Ureter (tissue), 1 donor: ENCODE measurements at places on chromosomes 3 and 15. TPM values are rescaled to one million over a fixed set of nuclear protein-coding genes. Genes with fewer than 3 reads are reported as not detected.

Gene B3GALNT1
- 22.3 TPM for total RNA-seq

Gene PBRM1
- total RNA-seq = 82.3 TPM

Gene OR5H15
- total RNA-seq = not detected

Gene CFAP100
- not detected for total RNA-seq

Gene GLT8D1
- total RNA-seq = 52.3 TPM

Gene LRTM1
- total RNA-seq = not detected

Gene COMMD2
- total RNA-seq = 31.9 TPM

GRCh38 chr3:29004885-29005599, 275.8 kb upstream of the RBMS3 start:
- DNase-seq = no peak

DNA sequence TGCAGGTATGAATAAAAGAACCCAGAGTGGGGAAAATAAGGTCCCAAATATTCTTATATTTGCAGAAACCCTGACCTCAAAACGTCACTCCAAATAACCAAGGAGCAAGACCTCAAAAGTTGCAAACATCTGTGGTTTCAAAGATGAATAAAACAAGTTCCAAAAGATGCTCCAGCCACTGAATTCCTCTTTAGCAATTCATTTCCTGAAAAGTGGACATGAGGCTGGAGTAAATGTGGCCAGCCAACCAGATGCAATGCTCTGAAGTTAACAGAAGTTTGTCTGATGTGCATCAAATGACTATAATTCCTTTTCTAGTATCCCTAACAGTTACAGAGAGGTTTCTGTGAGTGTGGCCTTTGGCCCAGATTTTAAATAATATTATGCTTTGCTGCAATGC, 71.2 kb upstream of the WNT5A start:
- no peak for DNase-seq

DNA sequence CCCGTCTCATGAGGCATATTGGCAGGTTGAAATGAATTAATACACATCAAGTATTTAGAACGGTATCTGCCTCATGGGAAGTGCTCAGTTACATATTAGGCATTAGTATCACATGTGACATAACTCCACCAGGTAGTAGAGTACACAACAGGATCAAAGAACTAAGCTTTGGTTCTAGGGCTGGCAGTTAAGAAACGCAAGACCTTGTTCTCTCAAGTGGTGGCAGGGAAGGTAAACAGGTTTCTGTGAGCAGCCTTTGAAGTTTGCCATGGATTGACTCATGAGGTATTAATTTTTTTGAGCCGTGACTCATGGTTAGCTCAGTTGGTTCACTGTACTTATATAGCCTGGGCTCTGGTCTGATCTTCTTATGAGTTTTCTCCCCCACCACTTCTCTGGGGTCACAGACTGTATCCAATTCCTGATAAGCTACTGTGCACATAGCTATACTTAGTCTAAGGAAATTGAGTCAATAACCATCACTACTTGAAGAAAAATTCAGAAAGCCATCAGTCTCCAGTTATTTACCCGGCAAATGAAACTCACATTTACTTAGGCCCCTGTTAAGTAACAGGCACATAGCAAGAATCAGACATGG, 155.6 kb upstream of the STT3B start:
- peak; percentile 44 for DNase-seq

DNA sequence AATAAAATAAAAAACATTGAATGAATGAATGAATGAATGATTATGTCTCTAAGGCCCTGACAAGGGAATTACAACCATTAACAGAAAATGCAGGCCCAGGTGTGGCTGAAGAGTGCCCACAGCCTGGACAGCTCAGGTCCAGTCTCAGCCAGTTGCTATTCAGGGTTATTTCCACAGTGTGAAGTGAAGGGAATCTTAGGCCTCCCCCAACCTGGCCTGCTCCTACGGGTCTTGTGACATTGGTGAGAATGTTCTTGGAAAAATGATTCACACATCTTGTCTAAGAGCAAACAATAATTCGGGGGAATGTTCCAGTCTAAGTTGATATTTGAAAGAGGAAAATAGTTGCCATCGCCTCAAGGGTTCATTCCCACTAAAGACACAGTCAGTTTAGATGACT, 37.0 kb downstream of the MINDY4B start:
- no peak for DNase-seq

- no peak for DNase-seq
These were observed 229.9 kb upstream of the LRTM1 start for GRCh38 chr3:55157731-55158130.

DNA sequence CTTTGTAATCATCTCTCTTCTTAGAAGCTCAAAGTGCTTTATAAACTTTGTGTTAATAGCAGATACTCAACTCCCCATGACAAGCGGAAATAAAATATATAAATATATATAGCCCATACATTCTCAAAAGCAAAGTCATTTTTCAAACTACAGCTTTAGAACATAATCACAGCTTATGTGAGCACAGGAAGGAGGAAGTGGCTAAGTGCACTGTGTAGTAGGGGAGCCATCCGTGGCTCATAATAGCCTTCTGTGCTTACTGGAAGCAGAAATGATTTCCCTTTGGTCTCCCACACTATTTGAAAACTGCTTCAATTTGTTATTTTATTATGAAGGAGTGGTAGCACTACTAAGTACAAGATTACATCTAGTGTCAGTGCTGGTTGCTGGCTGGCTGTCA, 151.4 kb upstream of the ARL6 start:
- DNase-seq = no peak

GRCh38 chr15:68637767-68638404, 59.1 kb downstream of the CORO2B start:
- peak; percentile 63 for DNase-seq

- DNase-seq = no peak
These were observed 474.0 kb downstream of the FGF12 start for GRCh38 chr3:192253138-192253887.

- DNase-seq = no peak
These were observed 1.4 kb downstream of the B4GALT4 start for GRCh38 chr3:119239206-119239820.

GRCh38 chr15:33005582-33005981, 188.9 kb downstream of the FMN1 start:
- no peak for DNase-seq

GRCh38 chr15:61834076-61834697, 226.1 kb downstream of the VPS13C start:
- DNase-seq = peak; percentile 89

DNA sequence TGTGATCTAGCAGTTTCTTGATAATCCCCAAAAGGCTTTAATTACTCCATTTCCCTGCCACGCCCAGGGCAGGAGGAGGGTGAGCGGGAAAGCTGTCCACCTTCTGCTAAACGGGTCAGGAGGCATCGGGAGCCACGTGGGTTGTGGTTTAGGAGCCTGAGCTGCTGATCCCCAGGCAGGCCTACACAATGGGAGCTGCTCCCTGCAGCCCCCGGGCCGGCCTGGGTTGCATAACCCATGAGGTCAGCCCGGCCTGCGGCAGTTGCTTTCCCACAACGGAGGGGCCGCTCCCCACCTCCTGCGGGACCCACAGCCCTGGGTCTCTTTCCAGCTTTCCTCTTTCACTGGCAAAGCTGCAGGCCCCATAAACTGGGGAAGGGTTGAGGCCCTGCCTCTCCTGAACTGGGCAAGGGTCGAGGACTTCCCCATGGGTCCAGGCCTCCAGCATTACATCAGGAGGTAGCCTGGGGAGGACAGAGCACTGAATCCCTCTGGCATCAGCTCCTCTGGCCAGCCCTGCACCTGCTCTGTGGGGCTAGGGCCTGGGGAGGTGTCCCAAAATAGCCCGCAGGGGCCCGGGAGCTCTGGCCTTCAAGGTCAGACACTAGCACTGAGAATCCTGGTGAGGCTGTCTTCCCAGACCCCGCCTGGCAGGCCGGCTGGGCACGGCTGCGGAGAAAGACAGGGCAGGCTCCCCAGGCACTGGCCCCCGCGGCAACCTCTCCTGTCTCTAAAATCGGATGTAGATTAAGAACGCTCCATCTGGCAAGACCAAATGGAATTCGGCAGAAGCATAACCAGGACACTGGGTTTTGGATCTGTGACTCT, 47.3 kb downstream of the ZDHHC19 start:
- no peak for DNase-seq
